NCI-H1092 (cell line): ENCODE measurements at places on chromosomes 4 and X.

DNA sequence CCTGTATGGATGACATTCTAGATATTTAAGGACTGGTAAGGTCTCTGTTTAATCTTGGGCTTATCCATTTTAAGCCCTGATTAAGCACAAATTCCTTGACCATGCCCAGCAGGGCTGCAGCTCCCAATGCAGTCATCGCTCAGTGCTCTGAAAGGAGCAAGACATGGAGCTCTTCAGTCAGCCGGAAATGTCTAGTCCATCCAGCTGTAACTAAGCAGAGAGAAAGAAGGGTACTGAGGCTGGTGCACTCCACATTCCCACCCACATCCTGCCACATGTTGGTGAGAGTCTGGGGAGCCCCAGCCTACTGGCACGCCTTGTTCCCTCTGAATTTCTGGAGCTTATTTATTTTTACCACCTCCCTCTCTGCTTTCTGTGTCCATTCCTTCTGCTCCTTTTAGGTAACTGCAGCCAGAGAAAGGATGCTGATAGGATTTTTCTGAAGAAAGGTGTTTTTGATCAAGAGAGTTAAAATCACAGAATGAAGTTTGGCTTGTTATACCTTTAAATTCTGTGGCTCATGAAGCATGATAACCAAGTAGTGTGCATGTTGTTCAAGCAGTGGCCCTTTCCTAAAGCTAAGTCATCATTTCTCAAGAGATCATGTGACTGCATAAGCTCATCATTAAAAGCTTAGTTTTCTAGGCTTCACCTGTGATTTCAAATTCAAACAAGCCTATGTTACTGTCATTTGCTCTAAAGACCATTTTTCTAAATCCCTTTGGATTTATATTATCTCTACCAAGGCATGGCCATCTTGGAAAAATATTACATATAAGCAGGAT is 74.0 kb downstream of the GALNT7 start:
- DNase-seq, result no peak

DNA sequence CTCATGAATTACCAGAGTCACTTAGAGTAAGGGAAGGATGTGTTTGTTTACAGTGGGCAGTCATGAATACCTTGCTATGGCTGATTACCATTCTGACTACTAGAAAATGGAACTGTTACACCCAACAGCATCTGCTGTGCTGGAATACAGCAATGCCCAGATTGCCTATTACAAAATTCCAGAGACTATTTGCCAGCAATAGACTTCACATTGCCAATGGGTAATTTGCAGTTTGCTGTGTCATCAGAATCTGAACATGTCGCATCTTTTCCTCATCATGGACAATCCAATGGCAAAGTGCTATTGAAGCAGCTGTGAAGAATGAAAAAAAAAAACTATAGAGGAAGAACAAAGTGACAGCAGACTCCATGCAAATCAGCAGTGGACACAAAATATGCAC is 356.6 kb downstream of the CXXC4 start:
- no peak for DNase-seq

DNA sequence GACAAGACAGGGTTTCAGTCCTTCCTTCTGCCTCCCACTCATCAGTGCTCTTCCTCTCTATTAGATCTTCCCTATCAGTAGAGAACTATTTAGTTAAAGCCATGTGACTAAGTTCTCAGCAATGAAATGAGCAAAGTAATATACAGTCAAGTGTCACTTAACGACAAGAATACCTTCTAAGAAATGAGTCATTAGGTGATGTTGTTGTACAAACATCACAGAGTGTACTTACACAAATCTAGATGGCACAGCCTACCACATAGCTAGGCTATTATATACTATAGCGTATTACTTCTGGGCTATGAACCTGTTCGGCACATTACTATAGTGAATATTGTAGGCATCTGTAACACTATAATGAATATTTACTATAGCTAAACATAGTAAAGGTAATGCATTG is 71.3 kb downstream of the POU4F2 start:
- DNase-seq, result no peak

GRCh38 chr4:3415471-3416141 is 26.2 kb upstream of the HGFAC start:
- no peak for DNase-seq

- DNase-seq, result no peak
Measured at GRCh38 chr4:98828801-98829200, 100.1 kb downstream of the EIF4E start.

DNA sequence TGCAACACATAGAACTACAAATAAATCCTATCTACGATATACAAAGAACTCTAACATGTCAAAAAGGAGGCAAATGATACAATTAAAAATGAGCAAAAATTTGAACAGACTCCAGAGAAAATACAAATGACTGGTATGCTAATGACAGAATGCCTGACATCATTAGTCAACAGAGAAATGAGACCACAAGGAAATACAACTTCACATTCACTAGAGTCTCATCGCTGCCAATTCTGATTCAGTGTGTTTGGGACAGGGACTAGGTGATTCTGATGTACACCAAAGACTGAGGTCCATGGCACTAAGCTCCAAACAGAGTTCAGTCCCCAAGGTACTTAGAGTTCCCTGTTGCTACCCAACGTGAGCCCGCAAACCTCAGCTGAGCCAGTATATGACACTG is 23.4 kb downstream of the SLC2A9 start:
- DNase-seq, result no peak

DNA sequence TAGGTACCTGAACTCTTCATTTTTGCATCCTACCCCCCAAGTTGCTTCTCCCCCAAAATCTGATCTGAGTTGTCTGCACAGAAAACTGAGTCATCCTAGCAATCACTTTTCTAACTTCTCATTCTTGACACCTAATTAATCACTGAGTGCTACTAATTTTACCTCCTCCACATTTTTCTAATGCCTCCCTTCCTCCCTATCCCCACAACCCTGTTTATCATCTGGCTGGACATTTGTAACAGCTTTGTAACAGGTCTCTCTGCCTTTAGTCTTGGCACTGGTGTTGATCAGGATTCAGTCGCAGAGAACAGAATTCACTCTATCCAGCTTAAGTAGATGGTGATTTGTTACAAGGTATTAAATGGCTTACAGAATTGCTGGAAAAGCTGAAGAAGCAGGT is 303.9 kb upstream of the GATB start:
- DNase-seq, result no peak

GRCh38 chrX:69101683-69102251 is 63.5 kb downstream of the PJA1 start:
- DNase-seq, result no peak

DNA sequence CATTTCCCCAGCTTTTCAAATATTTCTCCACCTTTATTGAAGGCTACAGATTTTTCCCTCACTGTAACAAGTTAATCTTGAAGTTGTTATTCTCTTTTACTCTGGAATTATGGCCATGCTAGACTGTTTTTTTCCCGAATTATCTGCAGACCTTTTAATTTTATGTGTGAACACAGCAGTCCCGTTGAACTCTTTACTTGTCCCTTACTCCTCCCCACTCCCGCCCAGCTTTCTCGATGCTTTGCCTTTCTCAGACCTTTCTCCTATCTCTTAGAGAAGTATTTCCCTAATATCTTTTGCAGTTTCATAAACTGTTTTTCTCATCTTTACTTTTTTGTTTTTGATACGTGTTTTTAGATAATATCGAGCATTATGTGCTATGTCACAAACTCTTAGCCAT is 776 bp downstream of the CEP44 start:
- no peak for DNase-seq

DNA sequence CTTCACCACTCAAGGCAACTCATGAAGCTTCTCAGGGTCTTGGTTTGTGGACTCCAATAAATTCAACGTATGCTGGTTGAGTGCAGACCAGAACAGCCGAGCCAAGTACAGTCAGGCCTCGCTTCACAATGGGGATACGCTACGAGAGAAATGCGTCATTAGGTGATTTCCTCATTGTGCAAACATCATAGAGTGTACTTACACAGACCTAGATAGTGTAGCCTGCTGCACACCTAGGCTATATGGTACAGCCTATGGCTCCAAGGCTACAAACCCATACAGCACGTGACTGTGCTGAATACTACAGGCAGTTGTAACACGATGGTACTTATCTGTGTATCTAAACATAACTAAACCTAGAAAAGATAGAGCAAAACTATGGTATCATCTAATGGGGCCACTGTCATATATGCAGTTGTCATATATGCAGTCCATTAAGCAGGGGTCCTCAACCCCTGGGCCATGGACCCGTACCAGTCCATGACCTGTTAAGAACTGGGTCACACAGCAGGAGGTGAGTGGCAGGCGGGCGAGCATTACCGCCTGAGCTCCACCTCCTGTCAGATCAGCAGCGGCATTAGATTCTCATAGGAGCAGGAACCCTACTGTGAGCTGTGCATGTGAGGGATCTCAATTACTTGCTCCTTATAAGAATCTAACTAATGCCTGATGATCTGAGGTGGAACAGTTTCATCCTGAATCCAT is 31.5 kb downstream of the RTL5 start:
- DNase-seq, result no peak

- DNase-seq, result no peak
Measured at GRCh38 chr4:139210486-139210885, 33.5 kb upstream of the ELF2 start.

GRCh38 chr4:89823416-89823815 is 13.5 kb downstream of the SNCA start:
- DNase-seq, result no peak

DNA sequence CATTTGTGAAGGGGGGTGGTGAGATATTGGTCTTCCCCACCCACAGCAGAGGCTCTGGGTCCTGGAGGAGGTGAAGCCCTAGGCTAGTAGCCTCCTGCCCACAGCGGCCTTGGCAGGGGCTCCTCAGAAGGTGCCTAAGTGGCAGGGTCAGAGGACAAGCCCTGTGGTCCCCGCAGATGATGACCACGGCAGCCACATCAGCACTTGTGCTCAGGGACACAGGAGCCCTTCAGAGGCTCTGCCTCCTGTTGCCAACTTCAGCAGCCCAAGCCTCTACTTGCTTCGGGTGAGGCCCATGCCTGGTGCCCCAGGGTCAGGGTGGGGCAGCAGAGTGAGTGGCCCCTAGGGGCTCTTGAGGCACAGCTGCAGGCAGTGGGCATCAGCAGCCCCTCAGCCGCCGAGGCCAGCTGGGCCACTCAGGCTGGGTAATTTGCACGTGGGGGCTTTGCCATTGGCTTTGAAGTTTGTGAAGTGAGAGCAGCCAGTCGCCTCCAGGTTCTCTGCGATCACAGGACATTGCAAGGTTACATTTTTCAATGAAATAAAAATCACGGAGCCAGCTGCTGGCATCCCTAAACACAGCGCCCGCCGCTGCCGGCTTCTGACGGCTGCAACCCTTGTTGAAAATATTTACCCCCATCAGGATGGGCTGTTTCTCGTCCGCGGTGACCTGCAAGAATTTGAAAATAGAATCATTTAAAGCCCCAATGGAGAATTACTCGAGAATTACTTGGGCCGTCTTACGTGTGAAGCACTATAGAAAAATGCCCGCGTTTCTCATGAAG is 108.5 kb downstream of the HMX1 start:
- DNase-seq, result no peak

GRCh38 chr4:139085141-139085540 is 69.6 kb downstream of the NOCT start:
- no peak for DNase-seq

- DNase-seq, result no peak
Measured at GRCh38 chr4:140715119-140715518, 41.1 kb downstream of the TBC1D9 start.

- DNase-seq, result no peak
Measured at GRCh38 chr4:106584337-106584989, 215.9 kb upstream of the GIMD1 start.

GRCh38 chr4:88158489-88159228 is at the start of gene ABCG2:
Gene ABCG2, minus strand, starts transcription at chr4:88158639. Its CDS starts 18,644 bp downstream, at chr4:88139995.
- DNase-seq, result no peak

DNA sequence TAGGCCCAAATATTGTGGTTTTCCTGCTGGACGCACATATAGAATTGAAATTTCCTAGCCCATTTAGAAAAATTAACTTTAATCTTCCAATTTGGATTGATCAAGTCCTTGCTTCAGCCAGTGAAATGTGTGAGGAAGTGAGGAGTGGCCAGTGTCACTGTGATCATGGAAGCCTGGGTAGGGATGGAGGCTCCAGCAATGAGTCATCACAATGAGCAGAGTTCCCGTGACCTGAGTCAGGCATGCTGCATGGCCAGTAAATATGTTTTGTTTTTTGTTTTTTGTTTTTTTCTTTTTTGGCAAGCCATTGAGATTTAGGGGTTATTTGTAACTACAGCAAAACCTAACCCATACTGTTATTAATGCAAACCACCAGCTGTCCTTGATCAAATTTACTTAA is 52.1 kb downstream of the IDS start:
- DNase-seq, result no peak

DNA sequence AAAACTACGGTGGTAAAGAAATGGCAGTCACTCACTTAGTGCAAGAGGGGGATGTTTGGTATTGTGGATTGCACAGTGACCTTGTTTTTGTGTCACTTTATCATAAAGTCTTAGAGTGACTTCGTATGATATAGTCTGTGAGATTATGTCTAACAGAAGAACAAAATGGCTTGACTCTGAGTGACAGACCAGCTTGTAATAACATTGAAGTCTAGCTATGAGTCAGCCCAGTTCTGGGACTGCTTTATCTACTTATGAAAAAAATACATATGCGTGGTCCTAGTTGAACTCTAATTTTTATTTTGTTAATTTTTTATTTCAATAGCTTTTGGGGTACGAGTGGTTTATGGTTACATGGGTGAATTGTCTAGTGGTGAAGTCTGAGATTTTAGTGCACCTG is 20.0 kb downstream of the DCLK2 start:
- no peak for DNase-seq

GRCh38 chr4:67428819-67429218 is 116.5 kb downstream of the CENPC start:
- no peak for DNase-seq

DNA sequence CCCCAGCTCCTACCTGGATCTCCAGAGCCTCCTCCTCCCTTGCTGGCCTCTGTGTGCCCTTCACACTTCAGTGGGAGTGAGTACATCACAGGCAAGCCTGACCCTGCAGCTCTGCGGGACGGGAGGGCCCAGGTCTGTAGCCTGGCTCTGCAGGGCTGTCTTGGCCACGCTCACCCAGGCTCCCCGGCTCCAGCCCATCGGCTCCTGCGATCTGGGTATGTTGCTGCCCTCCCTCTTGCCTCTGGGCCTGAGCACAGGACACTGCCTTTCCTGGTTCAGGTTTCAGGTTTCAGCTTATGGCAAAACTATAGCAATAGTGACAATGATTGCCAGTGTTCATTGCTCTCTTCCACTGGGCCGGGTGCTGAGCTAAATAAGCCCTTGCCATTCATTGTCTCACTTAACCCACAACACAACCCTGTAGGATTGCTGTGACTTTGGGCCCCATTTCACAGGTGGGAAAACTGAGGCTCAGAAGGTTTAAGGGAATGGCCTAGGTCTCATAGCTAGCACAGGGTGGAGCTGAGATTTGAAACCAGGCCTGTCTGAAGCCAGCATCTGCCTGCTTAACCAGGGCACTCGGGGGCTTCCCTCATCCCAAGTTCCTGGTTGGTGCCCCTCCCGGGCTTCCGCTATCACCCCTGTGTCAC is 44.6 kb upstream of the SORCS2 start:
- no peak for DNase-seq

DNA sequence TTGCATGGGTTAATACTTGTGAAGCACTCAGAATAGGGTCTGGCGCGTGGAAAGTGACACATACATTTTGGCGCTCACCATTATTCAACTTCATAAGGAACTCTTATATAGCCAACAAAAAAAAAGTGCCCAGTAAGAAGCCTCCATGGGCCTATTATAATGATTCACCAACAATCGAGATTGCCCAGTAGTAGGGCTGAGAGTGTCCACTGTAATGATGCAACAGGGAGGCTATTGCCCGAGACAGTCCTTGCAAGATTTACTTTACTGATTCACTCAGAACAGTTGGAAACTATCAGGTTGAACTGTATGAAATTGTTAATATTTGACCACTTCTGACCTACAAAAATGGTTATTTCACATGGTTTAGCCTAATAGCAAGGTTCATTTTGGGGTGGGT is 86.0 kb downstream of the PJA1 start:
- no peak for DNase-seq
